ENCODE measurements at places on chromosomes 3 and 15.

- no peak for DNase-seq
These were observed 394.0 kb downstream of the FOXP1 start for GRCh38 chr3:71189480-71189879.

GRCh38 chr3:149751551-149751950 lies 738 bp downstream of the COMMD2 start:
- DNase-seq, result no peak

- no peak for DNase-seq
These were observed 21.9 kb upstream of the CCDC50 start for GRCh38 chr3:191307341-191307740.

DNA sequence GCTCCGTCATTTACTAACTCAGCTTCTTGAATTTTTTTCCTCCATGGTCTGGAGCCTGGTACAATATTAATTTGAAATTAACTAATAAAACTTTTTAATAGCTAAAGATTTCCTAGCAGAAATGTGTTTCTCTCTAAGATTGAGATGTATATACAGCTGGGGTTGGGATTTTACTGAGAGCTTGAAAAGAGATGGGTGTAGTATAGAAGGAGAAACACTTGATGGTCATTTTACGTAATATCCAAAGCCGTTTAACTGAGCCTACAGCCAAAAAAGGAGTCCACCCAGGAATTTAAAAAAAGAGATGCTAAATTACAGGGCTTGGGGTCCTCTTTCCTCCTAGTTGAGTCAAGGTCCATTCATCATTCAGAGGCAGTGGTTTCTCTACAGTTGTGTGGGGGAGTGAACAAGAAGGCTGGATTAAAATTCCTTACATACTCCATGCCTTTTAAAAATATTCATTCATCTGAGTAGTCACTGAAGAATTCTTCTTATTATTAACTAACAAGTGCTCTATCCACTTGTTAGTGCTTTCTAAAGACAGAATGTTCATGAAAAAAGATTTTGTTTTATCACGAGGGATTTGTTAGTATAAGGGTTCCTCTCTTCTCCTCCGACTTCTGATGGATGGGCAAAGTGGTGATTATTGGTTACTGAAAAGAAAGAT lies 255.3 kb upstream of the IL12A start:
- DNase-seq, result no peak

DNA sequence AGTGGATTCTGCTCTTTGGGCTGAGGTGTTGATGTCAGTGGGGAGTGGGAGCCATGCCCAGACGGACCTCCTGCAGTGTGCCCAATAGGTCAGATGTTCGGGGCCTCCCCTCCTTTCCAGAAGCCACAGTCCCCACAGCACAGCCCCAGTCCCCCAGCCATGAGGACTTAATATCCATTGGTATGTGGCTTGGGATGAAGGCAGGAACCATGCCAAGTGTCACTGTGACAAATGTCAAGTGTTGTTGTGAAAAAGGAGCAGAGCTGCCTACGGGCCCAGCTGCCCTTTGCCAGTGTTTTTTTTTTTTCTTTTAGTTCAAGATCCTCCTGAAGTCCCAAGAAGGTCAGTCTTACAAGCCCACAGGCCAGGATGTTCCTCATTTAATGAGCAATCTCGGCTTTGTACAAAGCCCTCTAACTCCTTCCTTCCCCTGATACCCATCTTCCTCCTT lies 12.2 kb downstream of the SEMA3G start:
- no peak for DNase-seq

DNA sequence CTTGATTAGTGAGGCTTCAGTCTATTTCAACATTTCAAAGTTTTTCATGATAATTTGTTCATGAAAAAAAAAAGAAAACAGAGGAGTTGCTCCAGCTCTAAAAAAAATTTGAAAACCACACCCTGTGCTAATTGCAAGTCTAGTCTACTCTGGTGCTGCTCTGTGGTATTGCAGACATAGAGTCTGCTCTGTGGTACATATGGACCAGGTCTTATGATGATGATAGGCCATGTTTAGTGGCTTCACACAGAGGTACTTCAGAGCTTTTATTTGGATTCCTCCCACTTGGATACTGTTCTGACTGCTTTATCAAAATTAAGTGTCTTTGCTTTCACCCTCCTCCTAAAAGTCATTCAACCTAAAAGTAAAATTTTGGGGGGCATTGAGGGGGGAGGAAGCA lies 160.8 kb downstream of the ALCAM start:
- no peak for DNase-seq

DNA sequence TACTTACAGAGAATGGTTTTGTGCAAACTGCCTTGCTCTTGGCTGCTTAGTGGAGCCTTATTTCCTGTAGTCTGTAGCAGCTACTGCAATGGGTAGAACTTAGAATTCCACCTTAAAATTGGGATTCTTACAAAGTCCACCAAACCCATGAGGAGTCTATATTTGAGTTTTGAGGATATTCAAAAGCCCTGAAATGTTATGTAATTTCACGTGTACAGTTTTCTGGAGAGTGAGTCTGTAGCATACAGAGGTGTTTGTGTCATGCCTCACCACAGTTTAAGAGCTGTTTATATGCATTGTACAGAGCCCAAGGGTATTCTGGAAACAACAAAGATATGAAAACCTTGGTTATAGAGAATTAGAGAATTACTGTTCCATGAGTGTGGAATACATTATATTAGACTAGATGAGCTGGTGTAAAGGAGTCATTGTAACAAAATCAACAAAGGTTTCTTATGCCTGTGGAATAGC lies 114.4 kb downstream of the MBNL1 start:
- DNase-seq, result no peak

DNA sequence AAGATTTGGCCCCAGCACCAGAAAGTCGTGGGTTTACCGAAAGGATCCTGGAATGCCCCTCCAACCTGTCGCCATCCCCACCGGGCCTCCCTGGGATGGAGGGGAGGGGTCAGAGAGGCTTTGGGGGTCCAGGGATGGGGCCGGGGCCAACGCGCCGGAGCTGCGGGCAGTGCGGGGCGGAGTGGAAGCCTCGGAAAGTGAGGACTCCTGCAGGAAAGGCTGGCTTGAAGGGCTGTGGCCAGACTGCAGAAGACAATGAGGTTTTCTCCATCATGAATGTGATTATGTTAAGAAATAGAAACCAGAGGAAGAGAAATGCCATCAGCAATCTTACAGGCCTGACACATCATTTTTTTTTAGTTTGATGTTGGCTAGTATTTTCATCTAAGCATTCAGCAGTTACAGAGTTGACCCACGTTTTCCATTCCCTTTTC lies 738 bp downstream of the YEATS2 start:
- DNase-seq, result peak; percentile 53

- no peak for DNase-seq
These were observed 200.1 kb downstream of the SLC9A9 start for GRCh38 chr3:143648218-143648617.

- no peak for DNase-seq
These were observed 495.6 kb downstream of the LPP start for GRCh38 chr3:188649521-188649920.

DNA sequence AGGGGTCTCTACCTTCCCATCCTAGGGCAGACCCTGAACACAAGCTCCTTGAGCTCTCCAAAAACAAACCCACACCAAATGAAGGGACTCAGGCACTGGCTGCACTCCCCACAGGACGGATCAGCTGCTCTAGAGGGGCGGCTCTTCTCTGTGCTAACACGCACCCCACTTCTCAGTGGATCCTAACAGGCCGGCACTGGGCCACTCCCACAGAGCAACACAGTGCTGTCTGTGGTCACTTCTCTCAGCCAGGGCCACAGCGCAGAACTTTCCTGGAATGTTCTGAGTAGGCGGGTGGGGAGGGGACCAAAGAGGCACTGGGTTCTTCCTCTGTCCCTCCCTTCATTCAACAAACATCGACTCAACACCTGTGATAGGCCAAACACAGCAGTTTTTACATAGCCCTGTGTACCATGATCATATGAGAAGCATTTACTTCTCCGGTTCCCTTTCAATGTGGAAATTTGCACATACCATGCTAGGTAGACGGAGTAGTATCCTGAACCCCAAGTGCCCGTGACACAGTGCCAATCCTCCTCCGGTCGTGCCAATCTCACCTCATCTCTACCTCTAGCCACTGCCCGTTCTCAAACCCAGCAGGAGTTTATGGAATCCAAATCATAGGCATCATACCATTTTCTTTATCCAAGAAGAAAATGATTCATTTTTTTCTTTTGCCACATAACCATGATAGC lies 98.1 kb downstream of the LRIG1 start:
- DNase-seq, result no peak

GRCh38 chr3:98553021-98553563 lies 21.3 kb downstream of the GPR15 start:
- DNase-seq, result no peak

GRCh38 chr3:119310071-119310470 lies 15.9 kb downstream of the ARHGAP31 start:
- DNase-seq, result peak; percentile 6

GRCh38 chr15:74434263-74435136 lies 742 bp upstream of the SEMA7A start:
- no peak for DNase-seq

GRCh38 chr15:33031324-33031821 lies 163.1 kb downstream of the FMN1 start:
- DNase-seq, result no peak

DNA sequence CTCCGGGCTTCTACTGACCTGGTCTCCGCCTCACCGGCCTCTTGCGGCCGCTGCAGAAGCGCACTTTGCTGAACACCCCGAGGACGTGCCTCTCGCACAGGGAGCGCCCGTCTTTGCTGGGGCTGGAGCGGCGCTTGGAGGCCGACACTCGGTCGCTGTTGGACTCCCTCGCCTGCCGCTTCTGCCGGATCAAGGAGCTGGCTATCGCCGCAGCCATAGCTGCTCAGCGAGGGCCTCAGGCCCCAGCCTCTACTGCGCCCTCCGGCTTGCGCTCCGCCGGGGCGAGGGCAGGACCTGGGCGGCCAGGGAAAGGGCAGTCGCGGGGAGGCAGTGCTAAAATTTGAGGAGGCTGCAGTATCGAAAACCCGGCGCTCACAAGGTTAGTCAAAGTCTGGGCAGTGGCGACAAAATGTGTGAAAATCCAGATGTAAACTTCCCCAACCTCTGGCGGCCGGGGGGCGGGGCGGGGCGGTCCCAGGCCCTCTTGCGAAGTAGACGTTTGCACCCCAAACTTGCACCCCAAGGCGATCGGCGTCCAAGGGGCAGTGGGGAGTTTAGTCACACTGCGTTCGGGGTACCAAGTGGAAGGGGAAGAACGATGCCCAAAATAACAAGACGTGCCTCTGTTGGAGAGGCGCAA lies 319.2 kb downstream of the FGF12 start:
- DNase-seq, result no peak

GRCh38 chr3:32398531-32398930 lies 6.9 kb downstream of the CMTM7 start:
- DNase-seq, result no peak

- no peak for DNase-seq
These were observed 120.5 kb downstream of the XXYLT1 start for GRCh38 chr3:195150181-195151118.

- DNase-seq, result no peak
These were observed 9.5 kb downstream of the TBC1D21 start for GRCh38 chr15:73882761-73883419.

GRCh38 chr15:87777054-87777561 lies 479.4 kb downstream of the NTRK3 start:
- DNase-seq, result peak; percentile 7

- no peak for DNase-seq
These were observed 96.9 kb downstream of the LINGO1 start for GRCh38 chr15:77535845-77536244.

GRCh38 chr3:41094351-41094750 lies 105.0 kb upstream of the CTNNB1 start:
- DNase-seq, result no peak

GRCh38 chr3:146189519-146190173 lies 28.7 kb upstream of the PLOD2 start:
- DNase-seq, result no peak

DNA sequence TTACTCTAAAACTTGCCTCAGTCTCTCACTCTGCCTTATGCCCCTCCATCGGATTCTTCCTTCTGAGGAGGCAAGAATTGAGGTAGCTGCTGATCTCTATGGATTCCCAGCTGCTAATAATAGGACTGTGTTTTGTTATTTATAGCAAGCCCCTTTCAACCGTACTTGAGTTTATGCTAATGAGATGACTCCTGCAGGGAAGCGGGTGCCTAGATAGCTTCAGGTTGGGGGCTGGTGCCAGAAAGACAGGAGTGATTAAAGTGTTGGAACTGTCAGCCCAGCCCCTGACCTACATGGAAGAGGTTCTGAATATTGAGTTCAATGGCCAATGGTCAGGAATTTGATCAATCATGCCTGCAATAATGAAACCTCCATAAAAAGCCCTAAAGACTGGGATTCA lies 21.8 kb upstream of the LIMD1 start:
- no peak for DNase-seq

- no peak for DNase-seq
These were observed 50.4 kb downstream of the IL12A start for GRCh38 chr3:160038862-160039562.

- DNase-seq, result no peak
These were observed 51.1 kb downstream of the NEDD4 start for GRCh38 chr15:55942332-55942731.

- DNase-seq, result no peak
These were observed 530.8 kb downstream of the SHQ1 start for GRCh38 chr3:72317491-72317890.

DNA sequence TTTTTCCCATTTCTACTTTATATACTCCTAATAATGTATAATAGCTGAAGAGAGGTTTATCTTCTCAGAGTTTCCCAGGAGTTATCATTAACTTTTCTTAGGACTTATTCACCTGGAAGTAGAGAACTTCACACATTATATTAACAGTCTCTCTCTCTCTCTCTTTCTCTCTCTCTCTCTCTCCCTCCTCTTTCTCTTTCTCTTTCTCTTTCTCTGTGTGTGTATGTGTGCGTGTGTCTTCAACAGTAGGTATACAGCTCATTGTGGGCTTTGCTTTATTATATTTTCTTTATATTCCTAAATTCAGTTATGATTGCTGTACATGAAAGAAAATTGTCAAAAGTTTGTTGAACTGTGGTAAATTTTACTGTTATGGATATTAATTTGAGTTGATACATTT lies 353.8 kb downstream of the ROBO1 start:
- DNase-seq, result no peak

- DNase-seq, result no peak
These were observed 33.6 kb downstream of the MORF4L1 start for GRCh38 chr15:78906316-78906620.

- no peak for DNase-seq
These were observed 70.2 kb upstream of the TRPM1 start for GRCh38 chr15:31171731-31172130.

- DNase-seq, result no peak
These were observed 308.8 kb downstream of the LRTM1 start for GRCh38 chr3:54619053-54619452.

GRCh38 chr3:12371525-12372140 lies 82.8 kb downstream of the PPARG start:
- DNase-seq, result no peak
